ENCODE measurements at places on chromosomes 11 and 22.

GRCh38 chr11:67369801-67370284, 3.6 kb downstream of the CLCF1 start:
- DNase-seq, result no peak

- no peak for DNase-seq
Observed at GRCh38 chr11:30741039-30741550, 154.9 kb upstream of the MPPED2 start.

GRCh38 chr11:10379426-10379825, 74.6 kb downstream of the ADM start:
- DNase-seq, result no peak

DNA sequence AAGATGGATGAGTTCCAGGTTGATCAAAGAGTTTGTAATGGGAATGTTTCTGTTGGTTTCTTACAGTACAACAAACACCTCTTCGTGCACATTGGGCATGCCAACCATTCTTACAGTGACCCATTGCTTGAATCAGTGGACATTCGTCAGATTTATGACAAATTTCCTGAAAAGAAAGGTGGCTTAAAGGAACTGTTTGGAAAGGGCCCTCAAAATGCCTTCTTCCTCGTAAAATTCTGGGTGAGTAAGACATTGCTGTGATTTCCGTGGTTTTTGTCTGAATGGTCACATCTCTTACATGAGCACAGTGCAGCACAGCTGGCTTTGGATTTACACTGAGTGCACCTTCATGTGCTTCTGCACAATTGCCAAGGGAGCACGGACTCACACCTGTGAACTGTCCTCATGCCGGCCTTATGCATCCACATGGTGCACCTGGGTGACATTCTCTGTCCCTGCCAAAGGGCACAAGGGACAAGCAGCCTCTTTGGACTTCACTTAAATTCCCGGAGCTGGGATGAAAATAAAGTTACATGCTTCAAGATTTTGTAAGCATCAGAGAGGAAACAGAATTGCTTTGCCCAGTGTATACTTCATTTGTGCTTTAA, 107.1 kb upstream of the RASSF10 start:
- no peak for DNase-seq

DNA sequence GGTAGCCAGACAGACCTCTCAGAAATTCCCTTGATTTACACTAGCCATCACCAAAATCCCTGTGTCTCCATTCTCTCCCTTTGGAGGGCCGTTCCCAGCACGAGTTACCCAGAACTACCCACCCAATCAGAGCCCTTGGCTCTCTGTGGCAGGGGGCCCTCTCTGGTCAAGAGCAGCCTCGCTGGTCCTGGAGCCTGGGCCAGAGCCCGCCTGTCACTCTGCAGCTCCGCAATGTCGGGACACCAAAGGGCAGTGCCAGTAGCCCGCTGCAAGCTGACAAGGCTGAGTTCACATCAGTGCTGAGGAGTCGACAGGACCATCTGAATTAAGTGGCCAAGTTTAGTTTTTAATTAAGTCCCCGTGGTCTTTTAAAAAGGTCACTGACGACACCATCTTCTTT, 241.6 kb downstream of the ST3GAL4 start:
- no peak for DNase-seq

GRCh38 chr11:127340438-127340837, 339.9 kb upstream of the KIRREL3 start:
- DNase-seq, result no peak

DNA sequence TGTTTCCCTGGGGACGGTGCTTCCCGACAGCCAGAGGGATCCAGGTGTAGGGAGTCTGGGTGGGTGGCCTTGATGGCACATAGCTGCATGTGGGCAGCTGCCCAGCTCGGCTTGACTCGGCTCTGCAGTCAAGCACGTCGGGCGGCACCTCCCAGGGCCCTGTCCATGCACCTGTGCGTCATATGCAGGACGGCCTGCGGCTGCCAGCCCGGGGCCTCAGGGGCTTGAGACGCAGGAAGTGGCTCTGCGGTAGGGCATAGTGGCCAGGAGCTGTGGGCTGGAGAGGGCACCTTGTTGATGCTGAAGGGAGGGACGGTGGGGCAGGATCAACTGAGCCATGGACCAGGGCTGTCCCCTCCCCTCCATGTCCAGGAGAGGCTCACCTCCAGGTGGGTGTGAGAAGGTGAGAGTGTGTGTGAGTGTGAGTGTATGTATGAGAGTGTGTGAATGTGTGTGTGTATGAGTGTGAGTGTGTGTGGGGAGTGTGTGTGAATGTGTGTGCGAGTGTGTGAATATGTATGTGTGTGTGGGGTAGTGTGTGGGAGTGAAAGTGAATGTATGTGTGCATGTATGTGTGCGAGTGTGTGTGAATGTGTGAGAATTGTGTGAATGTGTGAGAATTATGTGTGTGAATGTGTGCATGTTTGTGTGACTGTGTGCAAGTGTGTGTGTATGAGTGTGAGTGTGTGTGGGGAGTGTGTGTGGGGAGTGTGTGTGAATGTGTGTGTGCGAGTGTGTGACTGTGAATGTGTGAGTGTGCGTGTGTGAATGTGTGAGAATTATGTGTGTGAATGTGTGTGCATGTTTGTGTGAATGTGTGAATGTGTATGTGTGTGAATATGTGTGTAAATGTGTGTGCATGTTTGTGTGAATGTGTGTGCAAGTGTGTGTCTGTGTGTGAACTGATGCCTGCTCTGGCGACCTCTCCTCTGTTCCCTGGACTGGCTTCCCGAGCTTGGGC, 5.7 kb upstream of the SUN2 start:
- no peak for DNase-seq

DNA sequence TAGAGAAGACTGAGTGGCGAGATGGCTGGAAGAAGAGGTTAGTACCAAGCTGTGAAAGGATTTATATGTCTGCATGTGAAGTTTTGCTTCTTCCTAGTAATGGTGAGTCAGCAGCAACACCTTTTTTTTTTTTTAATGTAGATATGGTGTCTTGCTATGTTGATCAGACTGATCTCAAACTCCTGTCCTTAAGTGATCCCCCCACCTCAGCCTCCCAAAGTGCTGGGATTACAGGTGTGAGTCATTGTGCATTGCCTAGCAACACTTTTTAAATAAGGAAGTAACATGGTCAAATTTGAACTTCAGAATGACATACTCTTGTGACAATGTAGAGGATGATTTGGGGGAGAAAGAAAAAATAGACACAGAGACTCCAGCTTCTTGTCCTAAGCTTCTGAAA, 6.5 kb upstream of the CSTPP1 start:
- DNase-seq, result no peak

DNA sequence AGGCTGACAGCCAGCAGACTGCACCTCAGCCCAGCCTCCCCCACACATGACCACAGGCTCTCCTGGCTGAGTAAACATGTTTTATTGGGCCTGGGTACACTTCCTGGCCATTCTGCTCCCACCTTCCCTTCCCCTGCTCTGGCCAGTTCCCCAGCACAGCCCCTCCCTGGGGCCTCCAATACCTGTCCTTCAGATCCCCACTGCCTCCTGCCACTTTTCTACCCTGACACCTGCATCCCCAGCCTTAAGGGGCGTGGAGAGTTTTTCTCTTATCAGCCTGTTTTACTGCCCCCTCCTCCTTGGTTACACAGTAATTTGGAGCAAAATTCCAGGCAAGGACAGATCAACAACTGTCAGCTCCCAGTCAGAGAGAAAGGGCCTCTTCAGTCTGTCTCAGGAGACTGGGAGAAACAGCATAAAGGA, at the start of gene ISX:
Gene ISX, plus strand, starts transcription at position 363 of the 423 bp plus-strand sequence. CDS start 930 bp downstream, outside the sequence.
- DNase-seq, result no peak

DNA sequence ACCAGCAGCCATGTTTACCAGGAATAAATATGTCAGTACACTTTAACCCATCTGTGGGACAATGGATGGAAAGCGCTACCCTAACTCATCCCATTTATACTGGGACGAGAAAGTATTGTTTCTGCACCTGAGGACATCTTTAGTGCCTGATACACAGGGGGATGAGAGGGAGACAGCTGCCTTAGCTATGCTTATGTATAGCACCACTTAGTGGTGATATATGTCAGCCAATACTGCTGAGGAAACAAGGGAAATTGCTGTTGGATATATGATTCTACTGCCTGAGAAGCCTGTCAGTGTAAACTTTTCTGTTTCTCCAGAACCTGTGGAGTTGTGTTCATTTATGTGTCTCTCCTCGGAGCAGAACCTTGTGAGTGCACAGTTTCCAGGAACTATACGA, 13.3 kb upstream of the CEP295 start:
- DNase-seq, result no peak

GRCh38 chr11:96199563-96200025, 143.4 kb downstream of the MAML2 start:
- peak; percentile 29 for DNase-seq

DNA sequence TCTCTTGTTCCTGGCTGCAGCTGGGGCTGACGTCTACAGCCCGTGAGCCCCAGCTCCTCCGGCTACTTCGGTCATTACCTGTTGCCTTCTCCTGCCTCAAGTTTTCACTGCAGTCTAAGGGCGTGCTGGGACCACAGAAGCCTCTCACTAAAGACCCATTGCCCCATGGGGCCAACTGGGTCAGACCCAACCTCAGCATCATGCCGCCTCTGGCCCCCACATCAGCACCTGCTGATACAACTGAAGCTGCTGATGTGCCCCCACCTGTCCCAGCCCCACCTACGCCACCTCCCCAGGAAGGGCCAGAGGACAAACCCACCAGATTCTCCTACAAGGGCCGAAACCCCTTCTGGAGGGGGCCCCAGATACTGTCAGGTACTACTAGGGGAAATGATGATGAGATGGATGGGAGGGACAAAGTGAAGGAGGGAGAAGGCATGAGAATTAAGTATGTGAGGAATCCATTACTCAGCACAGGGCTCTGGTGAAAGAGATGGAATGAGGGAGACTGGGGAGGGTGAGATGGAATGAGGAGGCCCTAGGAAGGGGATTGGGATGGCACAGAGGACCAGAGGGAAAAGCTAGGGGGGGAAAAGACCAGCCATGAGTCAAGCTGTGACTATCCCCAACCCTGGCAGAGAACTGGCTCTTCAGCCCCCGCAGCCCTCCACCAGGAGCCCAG, 5.1 kb downstream of the C11orf42 start:
- DNase-seq, result no peak

GRCh38 chr11:43923406-43924111, 18.9 kb upstream of the C11orf96 start:
- no peak for DNase-seq

DNA sequence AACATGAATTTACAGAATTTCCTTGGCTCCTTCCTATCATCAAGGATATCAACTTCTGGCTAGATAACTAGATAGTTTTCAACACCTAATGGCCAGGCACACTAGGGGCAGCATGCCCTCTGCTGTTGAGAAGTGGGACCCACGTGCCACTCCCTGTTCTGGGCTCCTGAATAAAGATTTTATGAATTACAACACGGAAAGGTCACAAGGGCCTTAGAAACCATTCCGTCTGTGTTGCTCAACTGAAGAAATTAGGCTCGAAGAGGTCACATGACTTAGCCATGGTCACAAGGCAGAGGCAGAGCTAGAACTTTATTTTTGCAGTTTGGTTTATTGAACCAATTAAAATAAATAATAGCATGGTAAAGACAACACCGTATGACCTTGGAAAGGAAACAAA, 36.0 kb downstream of the PRCP start:
- DNase-seq, result no peak

- peak; percentile 66 for DNase-seq
Observed at GRCh38 chr11:63837027-63837688, 1.8 kb upstream of the MARK2 start.

GRCh38 chr11:93525601-93526345, 17.4 kb downstream of the SMCO4 start:
- no peak for DNase-seq

DNA sequence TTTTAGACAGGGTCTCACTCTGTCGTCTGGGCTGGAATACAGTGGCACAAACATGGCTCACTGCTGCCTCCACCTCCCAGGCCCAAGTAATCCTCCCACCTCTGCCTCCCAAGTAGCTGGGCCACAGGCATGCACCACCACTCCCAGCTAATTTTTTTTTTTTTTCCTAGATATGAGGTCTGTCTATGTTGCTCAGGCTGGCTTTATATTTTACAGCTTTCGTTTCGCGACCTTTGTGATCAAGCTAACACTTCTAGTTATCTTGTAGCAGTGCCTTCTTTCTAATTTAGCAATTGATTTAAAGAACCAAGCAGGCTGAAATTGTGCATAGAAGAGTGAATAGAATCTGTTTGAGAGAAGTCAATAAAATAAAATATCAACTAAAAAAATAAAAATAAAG, 11.3 kb downstream of the CKAP5 start:
- no peak for DNase-seq

GRCh38 chr22:19878461-19879245, 24.0 kb upstream of the GNB1L start:
- DNase-seq, result no peak

DNA sequence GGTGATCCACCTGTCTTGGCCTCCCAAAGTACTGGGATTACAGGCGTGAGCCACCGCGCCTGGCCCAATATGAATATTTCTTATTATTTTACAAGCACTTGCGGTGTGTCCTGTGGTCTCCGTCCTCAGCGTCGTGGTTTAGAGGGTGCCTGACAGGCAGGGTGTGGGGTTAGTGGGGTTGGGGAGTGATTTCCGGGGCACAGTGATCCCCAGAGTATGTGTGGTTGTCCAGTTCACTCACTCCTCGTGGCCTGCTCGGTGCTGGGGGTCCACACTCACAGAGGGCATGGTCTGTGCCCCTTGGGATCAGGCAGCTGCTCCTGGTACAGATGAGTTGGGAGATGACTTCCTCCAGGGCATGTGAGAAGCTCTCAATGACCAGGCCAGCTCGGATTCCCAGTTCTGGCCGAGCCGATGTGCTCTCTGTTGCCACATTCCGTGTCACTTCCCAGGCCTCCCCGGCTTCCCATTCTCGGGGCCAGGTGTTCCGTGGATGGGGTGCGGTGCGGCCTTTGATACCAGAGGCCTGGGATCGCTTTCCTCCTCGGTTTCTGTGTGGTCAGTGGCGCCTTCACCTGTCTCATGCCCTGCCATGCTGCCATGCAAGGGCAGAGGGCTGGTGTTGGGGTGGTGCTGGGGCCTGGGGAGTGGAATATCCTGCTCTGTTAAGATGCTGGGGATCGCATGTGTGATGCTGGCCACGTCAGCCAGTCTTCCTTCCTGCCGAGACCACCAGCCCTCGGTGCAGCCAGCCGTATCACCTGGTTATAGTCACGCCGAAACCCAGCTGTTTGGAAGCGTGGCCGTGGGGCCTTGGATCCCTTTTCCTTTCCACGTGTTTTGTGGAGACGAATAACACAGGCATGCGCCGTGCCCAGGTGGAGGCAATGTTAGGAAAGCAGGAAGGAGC, 39.6 kb downstream of the PARVB start:
- DNase-seq, result no peak

GRCh38 chr11:58957922-58958321, 18.6 kb downstream of the GLYATL1 start:
- DNase-seq, result no peak
